Inflammatory macrophage (primary cell): ENCODE measurements at places on chromosomes 12 and 14.

DNA sequence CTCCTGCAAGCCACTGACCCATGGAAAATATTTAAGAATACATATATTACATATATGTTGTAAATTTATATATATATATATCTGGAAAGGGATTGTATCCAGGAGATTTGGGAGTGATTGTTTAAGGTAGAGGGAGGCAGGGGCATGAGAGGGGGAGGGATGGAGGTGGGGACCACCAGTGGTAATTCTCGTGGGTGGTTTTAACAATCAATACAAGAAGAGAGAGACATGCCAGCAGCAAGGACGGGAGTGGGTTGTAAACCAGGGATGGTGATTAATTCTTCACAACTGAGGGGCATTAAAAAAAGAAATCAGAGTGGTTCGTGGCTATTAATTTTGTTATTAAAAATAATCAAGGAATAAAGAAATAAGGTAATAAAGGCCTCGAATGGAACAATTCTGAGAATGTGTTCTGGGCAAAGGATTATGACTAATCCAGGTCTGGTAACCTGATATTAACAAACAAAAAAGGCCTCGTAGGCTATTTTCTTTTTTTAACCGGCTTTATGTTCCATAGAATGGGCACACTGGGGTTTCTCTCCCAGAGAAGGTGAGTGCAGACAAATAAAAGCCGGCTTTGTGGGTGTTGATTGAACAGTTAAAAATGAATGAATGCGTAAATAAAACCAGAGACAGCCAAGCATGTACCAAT lies 8.3 kb upstream of the RTL1 start:
- no peak for DNase-seq

GRCh38 chr12:105214148-105214547 lies 21.8 kb downstream of the APPL2 start:
- DNase-seq: no peak

- DNase-seq: no peak
These were observed 19.4 kb downstream of the AEBP2 start for GRCh38 chr12:19458733-19459132.

DNA sequence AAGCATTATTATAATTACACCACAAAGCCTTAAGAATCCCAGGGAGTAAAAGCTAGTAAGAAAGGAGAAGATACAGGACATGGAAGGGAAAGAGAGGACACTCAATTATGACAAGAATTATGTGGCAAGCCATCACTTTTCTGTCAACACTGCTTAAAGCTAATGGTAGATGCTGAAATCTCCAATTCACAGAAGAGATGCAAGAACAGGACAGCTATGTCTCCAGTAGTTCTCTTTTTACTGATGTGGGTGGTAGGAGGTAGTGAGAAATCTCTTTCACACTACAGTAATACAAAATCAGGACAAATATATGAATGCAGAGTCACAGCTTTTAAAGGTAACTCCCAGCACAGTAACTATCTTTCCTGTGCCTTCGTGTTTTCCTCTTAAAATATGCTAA lies 29.2 kb downstream of the CHD8 start:
- DNase-seq: peak; percentile 82

DNA sequence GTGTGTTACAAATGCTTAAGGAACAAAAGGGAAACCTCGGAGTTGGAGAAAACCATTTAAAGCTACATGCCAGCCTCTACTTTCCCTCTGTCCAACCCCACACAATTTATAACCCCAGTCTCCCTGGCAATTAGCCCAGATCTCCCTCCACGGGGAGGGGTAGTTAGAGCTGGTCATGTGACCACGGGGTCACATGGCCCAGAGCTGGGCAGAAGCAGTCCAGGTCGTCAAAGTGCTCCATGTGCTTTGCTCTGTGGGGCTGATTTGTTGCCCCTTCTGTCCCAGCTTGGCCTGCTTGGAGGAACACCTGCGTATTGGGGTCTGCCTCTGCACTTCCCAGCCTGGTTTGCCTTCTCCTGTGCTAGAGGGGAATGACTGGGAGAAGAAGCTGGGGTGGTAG lies 219.1 kb downstream of the RBM19 start:
- no peak for DNase-seq

DNA sequence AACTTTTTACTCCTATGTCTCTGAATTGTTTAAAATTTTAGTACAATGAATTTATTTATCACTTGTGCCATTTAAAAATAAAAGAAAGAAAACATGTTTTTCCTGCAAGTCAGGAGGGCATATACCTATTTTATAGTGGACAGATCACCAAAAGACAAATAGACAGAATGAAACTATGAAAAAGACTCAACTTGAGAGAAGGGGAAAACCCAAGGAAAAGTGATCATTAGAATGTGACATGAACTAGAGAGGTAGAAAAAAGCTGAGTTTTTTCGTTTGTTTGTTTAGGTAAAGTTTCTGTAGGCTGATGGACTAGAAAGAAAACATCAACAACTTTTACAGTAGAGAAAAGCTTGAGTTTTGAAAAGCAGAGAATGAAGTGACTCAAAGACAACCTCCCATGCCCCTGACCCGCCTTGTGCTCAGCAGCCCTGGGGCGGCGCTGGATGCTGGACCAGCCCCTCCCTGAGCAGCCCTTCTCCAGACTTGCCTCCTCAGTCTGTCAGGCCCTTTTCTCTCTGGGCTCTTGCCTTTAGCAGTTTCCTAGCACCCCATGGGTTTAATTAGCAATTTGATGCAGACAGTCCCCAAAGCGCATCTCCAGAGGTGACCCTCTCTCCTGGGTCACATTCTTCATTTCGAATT lies 95.1 kb upstream of the ARID2 start:
- DNase-seq: no peak

DNA sequence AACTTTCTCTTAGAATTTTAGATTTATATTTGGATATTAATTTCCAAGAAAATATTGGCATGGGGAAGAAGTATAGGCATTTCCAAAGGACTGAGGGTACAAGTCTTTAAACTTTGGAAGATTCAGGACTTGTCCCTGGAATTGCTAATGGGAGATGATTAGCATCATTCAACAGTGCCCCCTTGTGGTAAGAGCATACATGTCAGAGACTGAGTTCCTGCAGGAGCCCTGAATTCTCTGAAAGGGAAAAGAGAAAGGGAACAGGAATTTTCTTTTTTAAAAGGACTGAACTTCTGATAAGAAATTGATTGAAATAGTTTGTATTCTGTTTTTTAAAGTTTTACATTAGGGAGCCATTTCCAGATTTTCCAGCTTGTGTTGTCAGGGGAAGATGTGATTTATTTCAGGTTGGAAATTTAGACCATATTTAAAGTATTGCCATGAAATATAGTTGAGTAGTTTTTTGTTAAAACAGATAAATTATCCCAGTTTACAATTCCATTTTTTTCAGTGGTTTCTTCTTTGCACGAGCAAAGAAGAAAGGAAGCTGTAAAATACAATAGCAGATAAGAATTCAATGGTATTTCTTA lies 44.0 kb upstream of the REP15 start:
- peak; percentile 64 for DNase-seq

DNA sequence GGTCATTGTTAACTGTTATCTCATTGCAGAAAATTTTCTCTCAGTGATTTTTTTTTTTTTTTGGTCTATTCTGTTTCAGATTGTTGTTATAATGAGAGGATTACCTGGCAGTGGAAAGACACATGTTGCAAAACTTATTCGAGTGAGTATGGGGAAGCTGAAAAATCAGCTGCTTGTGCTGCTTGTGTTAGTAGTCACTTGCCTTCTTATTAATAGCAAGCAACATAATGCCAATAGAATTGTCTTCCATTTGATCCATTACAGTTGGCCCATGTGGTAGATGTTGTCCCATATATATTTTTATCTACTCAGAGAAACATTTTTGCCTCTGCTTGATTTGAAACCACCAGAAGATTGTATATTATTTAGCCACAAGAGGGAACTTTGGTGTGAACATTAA lies 53.0 kb downstream of the YLPM1 start:
- DNase-seq: no peak

DNA sequence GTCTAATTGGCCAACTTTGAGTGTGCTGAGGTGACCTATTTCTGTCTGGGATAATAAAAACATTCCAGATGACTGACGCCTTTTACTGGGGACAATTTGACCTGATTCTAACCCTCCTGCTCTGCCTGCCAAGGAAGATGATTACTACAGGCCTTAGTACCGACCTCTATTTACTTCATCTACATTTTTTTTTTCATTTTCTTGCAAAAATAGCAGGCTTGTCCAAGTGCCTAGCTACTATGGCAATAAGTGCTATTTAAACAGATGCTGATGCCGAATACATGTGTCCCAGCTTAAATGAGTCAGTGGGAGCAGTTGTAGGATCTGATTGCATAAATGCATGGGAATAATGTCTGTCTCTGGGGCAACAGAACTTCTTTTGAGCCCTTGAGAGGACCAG lies 254.3 kb downstream of the RGS6 start:
- DNase-seq: no peak
